ENCODE measurements at places on chromosomes 4 and X.
A peak's percentile ranks its signal among the peaks of the same experiment; 100 is the strongest.

- no peak for DNase-seq
Observed at GRCh38 chr4:128512767-128513322, 225.2 kb upstream of the PGRMC2 start.

- no peak for DNase-seq
Observed at GRCh38 chr4:160818571-160818970, 1345.2 kb downstream of the FSTL5 start.

GRCh38 chr4:7193030-7193958 is 956 bp downstream of the SORCS2 start:
- DNase-seq, result no peak

- no peak for DNase-seq
Observed at GRCh38 chr4:65265526-65265925, 404.8 kb downstream of the EPHA5 start.

GRCh38 chr4:48979914-48980579 is 6.0 kb upstream of the CWH43 start:
- no peak for DNase-seq

GRCh38 chr4:33998291-33998690 is 2246.0 kb downstream of the ARAP2 start:
- DNase-seq, result no peak

GRCh38 chr4:86185659-86186058 is 174.2 kb downstream of the MAPK10 start:
- no peak for DNase-seq

DNA sequence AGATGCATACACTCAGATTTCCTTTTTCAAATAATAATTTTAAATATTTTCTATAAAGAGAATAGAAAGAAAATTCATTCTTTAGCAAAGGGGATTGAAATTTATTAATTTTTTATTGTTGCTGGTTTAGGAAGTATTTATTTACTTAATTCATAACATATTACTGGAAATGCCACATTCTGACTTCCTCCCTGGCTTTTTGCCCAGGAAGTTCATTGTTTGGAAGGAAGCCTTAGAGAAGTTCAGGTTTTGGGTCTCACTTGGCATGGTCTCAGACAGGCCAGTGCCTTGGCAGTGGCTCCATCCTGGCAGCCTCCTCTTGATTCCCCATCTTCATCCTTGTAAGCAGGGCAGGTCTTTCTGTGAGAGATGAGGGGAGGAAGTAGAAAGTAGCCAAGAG is 50.5 kb downstream of the IL15 start:
- DNase-seq, result no peak

- no peak for DNase-seq
Observed at GRCh38 chrX:43590150-43590549, 65.9 kb upstream of the MAOA start.

GRCh38 chrX:45760187-45760742 is 559.6 kb upstream of the DIPK2B start:
- DNase-seq, result no peak

DNA sequence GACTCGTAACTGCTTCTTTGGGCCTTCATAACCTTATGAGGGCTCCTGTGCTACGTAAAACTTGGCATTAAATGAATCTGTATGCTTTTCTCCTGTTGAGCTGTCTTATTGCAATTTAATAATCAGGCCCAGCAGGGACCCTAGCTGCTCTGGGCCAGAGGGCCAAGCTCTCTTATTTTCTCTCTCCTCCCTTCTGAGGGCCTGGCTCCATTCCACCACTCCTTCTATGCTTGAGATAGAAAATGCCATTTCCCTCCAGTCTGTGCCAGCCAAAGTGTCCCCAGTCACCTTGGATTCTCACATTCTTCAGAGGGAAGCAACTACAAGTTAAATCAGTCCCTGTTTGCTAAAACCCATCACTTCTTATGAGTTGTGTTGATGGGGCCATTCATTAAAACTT is 90.1 kb downstream of the CLCN4 start:
- no peak for DNase-seq

DNA sequence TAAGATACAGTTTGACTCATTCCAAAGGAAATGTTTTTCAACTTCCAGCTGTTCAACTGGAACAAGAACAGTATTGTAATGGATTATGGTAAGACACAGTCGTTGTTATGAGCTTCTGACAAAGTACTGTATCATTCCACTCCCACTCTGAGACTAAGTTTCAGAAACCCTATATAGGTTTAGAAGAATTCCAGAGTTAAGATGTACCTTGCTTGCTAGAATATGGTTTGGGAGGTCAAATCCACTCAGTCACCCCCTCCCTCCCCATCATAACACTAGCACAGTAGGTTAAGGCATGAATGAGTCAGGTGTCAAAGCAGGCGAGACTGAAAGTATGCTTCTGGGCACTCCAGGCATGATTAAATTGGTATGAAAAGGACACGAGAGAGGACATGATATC is 339.7 kb downstream of the DMD start:
- DNase-seq, result no peak

GRCh38 chr4:150207871-150208270 is 129.6 kb downstream of the DCLK2 start:
- no peak for DNase-seq

- DNase-seq, result no peak
Observed at GRCh38 chr4:113446019-113446418, 315.5 kb downstream of the CAMK2D start.

DNA sequence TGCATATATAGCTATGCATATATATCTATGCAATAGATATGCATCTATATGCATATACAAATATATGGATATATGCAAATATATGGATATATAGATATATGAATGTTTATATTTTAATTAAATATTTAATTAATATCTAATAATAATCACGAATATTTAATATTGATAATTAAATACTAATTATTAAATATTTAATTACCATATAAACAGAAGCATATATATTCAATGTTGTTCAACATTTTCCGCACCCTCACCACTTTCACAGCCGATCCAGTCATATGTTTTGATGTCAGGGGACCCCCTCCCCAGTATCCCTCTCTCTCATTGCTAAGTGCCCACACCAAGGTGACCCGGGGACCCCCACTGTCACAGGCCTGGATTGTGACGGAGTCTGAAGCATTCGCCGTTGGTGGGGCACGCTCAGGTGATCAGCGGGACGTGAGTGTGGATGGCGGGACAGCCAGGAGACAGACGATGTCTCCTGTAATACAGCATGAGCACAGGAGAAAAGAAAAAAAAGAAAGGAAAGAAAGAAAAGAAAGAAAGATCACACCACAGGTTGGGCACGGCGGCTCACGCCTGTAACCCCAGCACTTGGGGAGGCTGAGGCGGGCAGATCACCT is 199.7 kb downstream of the CRLF2 start:
- no peak for DNase-seq

- peak; percentile 78 for DNase-seq
Observed at GRCh38 chr4:56870946-56871345, 36.8 kb upstream of the REST start.

GRCh38 chr4:99625369-99625768 is 32.3 kb downstream of the C4orf54 start:
- DNase-seq, result no peak

- no peak for DNase-seq
Observed at GRCh38 chr4:114754616-114755015, 156.0 kb downstream of the UGT8 start.

- no peak for DNase-seq
Observed at GRCh38 chrX:67684136-67684535, 140.3 kb downstream of the AR start.

DNA sequence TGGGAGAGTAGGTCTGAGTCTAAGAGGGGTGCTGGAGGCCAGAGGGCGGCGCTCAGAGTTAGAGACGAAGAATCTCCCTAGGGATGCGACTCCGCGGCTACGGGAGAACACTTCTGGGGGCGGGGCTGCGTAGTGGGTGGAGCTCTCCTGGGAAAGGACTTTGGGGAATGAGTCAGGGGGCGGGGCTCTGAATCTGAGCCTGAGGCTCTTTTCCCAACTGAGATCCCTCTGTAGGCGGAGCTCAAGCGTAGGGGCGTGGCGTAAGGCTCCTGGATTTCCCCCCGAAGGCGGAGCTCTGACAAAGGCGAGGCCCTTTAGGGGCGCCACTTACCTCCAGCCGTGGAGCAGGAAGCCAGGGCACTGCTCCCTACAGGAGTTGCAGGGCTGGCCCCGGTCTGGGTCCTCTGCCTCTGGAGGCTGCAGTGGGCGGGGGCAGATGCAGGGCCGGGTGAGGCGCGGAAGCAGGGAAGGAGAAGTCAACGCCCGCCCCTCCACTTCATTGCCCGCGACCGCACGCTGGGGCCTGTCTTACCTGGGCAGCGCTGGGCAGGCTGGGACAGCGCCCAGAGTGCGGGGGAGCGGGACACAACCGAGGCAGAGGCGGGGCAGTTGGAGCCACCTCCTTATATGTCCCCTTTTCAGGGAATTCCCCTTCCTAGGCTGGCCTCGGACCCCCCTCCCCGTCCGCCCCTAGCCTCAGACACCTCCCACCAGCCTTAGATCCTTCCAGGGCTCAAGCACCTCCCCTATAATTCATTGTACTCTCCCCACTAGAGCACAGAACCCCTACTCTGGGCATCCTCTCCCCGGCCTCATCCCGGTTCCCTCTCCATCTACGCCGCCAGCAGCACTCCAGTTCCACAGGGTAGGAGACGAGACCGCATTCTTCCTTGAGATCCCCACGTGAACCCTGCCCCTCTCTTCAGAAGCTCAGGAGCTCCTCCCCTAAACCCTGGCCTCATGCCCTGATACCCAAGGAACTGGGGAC is 1.6 kb downstream of the PRICKLE3 start:
- DNase-seq, result no peak
